ENCODE measurements at places on chromosomes 1 and 21.

GRCh38 chr1:211616231-211616964 is 37.4 kb upstream of the SLC30A1 start:
- no peak for DNase-seq

GRCh38 chr1:10918531-10918930 is 93.9 kb upstream of the TARDBP start:
- DNase-seq: no peak

DNA sequence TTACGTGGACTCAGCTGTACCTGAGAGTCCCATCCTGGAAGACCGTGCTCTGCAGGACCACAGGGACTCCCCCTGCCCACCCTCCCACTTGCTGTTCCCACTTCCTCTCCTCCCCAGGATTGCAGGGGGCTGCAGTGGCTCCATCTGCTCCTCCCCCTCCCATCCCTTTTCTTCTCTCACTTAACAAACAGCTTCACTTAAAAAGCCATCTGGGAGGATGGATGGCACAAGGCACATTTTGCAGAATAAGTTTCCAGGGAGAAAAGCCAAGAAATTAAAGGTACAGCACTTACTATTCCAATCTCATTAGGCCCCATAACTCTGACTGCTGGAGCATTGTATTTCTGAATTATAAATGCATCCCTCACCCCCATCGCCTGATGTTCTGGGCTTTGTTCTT is 458.7 kb downstream of the PTPRU start:
- DNase-seq: peak; percentile 85

DNA sequence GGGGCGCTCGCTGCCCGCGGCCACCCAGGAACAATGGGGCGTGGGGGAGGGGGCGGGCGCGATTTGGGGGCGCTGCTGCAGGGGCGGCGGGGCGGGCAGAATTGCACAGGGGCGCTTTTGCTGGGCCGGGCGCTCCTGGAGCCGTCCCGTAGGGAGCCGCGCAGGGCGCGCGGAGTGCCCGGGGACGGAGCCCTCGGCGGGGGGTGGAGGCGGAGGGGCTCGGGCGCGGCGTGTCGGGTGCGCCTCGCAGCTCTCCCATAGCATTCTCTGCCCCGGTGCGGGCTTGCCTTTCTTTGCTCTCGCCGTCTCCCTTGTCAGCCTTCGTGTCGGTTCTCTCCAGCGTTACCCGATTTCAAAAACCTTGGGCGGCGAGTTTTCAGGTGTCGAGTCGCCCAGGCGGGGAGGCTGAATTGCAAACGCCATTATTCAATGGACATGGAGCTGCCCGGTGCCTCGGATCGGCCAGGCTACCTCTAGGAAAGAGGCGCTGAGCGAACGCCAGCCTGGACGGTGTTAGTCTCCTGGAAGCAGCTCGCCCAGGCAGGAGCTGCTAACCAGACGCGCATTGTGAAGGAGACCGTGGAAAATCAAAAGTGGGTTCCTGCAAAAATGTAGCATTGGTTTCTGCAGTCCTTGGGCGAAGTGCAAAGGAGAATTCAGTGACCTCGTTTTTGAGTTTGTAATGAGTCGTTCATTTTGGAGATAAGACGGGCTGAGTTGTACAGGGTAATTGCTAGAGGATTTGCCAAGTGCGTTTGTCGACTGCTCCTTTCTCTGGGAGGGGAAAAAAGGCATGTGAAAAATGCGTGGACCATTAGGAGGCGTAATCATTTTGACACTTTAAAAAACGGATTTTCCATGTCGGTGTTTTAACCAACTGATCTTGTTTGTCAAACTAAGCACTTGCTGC is 626 bp downstream of the CXADR start:
- peak; percentile 37 for DNase-seq

- DNase-seq: no peak
Measured at GRCh38 chr1:219293410-219293809, 119.7 kb downstream of the LYPLAL1 start.

- DNase-seq: no peak
Measured at GRCh38 chr1:156898161-156898566, 4.6 kb downstream of the PEAR1 start.

Data from NCI-H2171 treated with DMSO at 0.1 percent for 48 hours (cell line).